ENCODE measurements at places on chromosomes 3 and 15.

DNA sequence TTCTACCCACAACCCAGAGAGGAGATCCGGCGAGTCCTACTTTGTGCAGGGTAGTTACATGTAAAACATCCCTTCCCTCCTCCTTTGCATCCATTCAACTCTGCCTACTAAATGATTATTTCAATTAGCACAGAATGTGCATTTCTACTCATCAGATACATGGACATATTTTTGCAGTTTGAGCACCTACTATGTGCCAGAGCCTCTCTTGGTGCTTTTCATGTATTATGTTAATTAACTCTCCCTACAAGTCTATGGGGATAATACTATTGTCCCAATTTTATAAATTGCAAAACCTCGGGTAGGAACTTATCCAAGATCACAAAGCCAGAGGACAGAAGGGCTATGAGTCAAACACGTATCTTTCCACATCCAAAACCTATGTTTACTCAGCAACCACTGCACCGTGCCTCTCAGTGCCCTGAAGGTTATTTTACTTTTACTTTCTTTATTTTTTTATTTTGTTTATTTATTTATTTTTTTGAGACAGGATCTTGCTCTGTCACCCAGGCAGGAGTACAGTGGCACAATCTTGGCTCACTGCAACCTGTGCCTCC is 432.8 kb downstream of the MAGI1 start:
- DNase-seq: no peak

DNA sequence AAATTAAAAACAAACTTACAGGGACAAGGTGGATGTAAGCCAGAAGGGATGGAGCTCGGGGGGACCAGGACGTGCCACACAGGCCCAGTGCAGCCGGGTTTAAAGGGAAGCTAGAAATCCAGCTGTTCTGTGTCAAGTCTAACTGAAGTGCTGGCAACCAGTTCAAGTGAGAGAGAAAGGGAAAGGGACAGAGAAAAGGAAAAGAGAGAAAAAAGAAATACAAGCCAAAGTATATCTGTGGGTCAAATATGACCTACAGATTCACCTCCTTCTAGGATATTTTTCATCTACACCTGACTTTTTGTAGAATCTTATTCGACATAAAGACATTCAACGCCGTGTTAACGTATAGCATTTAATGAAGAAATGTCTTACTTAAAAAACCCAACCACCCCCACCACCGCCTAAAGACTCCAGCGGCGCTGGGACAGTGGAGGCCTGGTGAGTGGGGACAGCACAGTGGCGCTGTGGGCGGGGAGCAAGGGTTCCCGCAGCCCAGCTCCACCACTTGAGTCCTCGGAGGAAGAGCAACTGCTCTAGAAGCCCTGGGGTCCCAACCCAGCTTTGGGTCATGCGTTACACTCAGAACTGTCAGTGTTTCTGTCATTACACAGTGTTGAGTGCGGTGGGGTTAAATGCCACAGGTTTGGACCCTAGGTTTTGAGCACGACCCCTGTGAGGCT is 62.3 kb downstream of the CHSY1 start:
- DNase-seq: no peak

DNA sequence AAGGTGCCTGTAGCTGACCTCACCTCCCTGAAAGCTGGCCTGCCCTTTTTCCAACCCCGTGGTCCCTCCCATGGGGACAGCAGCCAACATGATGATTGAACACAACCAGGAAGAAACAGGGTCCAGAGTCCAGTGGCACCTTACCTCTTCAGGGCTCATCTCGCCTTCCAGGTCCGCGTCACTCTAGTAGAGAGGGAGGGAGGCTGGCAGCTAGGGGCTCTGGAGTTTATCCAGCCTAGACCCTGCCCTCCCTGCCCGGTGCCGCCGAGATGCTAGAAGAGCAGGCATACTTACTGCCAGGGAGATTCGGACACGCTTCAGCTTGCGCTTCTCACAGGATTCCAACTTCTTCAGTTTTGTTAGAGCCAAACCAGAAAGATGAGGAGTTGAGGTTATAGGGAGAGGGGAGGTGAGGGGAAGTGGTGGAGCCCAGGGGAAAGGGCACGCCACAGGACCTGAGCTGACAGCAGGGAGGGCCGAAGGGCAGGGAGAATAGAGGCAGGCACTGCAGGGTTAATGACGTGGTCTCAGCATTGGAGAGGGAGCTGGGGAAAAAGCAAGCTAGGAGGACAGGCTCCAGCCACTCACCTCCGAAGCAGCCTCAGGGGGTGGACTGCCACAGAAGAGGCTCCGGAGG is 9.1 kb downstream of the CLCN2 start:
- DNase-seq: no peak

- DNase-seq: peak; percentile 47
Measured at GRCh38 chr15:81001152-81002008, 657 bp downstream of the TLNRD1 start.

- DNase-seq: peak; percentile 96
Measured at GRCh38 chr3:111594205-111594604, 941 bp downstream of the ZBED2 start.

GRCh38 chr3:152595975-152596821 is 238.7 kb upstream of the P2RY1 start:
- DNase-seq: peak; percentile 90

GRCh38 chr3:170387950-170388349 is 30.4 kb downstream of the SKIL start:
- peak; percentile 16 for DNase-seq

DNA sequence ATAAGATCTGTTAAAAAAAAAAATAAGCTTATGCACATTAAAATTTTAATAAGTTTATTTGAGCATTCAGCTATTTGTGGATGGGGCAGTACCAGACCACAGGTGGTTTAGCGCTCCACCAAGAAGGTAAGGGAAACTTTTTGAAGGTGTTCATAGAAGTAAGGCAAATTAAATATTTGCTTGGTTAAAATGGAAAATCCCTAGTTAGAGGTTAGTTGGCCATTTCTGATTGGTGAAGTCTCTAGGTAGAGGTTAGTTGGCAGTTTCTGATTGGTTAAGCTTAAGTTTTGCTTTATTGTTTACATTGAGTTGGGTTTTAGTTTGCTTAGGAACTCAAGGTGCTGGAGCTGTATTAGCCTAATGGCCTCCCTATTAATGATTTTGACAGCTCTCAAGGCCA is 30.7 kb downstream of the SCN11A start:
- DNase-seq: no peak

DNA sequence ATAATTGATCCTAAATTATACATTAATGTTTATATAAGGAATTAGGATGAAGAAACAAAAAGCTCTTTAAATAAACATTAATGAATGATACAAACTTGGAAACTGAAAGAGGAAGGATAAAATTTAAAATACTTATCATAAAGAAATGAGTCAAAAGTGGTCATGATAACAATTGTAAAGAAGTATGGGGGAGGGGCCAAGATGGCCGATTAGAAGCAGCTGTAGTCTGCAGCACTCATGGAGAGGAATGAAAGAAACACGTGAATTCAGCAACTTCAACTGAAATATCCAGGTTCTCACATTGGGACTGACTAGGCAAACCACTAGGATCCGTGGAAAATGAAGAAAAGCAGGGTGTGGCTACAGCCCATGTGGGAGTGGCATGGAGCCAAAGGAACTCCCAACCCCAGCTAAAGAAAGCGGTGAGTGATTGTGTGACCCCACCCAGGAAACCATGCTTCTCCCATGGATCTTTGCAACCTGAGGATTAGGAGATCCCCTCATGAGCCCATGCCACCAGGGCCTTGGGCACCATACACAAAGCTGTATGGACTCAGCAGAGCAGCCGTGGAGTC is 13.1 kb upstream of the CP start:
- DNase-seq: no peak

DNA sequence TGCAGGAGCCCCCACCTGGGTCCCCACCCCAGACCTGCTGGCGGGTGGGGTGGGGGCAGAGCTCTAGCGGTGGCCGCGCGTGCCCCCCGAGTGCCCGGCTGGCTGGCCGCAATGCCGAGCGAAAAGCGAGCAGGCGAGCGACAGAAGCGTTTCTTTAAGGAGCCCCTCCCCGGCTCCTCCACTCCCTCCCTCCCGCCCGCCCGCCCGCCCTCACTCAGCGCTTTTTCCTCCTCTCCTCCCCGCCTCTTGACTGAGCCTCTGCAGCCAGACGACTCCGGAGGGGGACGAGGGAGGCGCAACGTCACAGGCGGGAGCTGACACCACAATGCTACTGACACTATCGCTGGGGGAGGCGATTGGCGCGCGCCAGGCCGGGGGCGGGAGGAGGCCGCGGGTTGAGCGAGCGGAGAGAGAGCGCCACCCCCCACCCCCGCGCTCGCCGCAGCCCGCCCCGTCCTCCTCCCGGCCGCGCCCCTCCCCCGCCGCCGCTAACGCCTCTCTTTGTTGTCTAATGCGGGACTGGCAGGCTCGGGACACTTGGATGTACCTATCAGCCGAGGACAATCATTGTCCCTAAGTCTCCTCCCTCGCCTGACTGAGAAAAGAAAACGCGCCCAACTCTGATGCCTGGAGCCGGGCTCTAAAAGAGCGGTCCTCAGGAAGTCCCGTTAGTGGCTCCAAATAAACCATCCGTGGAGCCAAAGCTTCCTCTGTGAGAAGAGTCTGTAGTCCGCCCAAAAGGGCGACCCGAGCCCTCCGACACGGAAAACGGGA is at the start of gene MEX3B:
TSS of gene MEX3B (minus strand) at position 127 of the 774 bp plus-strand sequence. CDS start 313 bp downstream, outside the sequence.
- peak; percentile 98 for DNase-seq

GRCh38 chr3:131716943-131717342 is 214.2 kb upstream of the MRPL3 start:
- DNase-seq: no peak

DNA sequence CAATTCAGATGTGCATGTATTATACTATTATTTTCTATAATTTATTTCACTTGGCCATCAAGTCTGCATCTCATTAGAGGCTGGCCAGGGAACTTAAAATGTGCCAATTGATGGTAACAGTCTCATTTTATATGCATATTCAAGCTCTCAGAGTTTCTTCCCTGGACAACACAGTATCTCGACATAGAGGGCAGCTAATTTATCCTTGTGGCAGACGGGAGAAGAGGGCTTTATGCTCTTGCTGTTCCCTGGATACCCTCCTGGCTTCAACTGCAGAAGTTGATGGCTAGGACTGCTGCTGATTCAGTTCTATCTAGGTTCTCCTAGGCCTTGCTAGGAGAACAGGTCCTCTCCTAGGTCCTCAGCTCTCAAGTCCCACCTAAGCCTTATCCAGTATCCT is 99.1 kb upstream of the NPHP3 start:
- DNase-seq: no peak

DNA sequence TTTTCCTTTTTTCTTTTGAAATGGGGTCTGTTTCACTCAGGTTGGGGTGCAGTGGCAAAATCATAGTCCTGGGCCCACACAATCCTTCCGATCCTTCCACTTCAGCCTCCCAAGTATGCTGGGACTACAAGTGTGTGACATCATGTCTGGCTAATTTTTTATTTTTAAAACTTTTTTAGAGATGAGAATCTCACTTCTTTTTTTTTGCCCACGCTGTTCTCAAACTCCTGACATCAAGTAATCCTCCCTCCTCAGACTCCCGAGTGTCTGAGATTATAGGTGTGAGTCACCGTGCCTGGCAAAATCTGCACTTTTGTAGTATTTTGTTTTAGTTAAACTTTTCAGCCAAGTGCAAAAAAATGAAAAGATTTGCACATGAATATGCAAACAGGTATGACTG is 171.0 kb downstream of the FNDC3B start:
- DNase-seq: no peak

- no peak for DNase-seq
Measured at GRCh38 chr15:61153291-61153690, 75.8 kb downstream of the RORA start.

DNA sequence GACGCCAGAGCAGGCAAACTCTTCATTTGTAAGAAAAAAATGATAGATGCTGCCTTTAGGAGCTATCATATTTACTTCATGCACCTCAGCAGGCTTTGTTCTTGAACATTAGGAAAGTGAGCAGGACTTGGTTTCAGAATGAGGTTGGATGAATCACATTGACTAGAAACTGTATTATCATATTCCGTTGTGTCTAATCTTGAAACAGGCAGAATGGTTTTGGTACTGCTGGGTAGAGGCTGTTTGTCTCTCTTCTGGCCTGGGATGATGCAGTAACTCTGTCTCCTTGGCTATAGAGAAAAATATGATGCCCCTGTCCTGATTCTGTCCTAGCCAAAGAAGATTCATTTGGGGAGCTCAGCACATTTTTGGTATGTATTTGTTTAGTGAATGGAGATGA is 344.2 kb upstream of the GRM7 start:
- DNase-seq: no peak

- no peak for DNase-seq
Measured at GRCh38 chr15:49424954-49425353, 1.9 kb downstream of the FGF7 start.

- DNase-seq: peak; percentile 21
Measured at GRCh38 chr15:37691911-37692310, 242.5 kb upstream of the TMCO5A start.

DNA sequence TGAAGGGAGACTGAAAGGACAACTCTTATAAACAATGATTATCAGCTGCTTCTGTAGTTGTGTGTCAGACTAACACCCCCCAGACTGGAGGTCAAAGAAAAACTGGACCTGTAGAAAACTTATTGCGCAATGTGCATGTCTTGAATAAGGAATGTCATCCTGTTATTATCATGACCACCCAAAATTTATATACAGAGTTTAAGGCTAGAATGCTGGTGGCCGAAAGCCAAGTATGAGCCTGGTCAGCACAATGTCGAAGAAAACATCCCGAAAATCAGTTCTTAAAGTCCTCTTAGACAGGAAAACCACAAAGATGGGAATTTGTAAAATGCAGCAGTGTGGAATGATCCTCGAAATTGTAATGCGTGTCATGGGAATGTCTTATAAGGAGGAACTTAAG is 29.3 kb downstream of the RFTN1 start:
- DNase-seq: peak; percentile 99

DNA sequence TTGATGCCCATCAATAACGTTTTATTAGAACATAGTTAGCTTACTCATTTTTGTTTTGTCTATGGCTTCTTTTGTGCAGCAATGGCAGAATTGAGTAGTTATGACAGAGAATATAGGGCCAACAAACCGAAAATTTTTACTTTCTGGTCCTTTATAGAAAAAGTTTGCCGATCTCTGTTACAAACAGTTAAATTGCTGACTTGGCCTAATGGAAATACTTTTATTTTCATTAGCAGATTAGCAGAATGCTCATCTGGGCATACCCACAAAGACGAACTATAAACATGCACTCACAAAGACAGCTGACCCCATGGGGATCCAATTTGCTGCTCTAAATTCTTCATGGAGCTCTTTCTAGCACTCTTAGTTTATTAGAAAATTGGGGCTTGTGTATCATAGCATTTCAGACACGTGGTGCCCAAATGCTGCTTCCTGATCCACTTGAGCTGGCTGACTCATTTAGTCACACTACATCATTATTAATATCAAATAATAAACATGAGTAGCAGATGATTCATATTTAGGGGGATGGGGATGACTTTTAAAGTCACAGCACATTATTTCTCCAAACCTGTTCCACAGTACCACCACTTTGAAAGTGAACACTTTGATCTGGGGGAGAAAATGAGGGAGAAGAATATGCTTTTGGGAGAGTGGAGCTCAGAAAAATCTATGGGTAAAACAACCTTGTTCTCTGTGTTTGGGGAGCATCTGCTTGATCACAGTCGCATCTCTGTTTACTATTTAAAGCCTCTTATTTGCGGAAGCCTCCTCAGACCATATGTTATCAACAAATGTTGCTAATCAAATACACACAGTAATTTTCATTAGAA is 228.1 kb upstream of the FEZF2 start:
- DNase-seq: peak; percentile 95

Measured in fibroblast of lung (primary cell).